ENCODE measurements at places on chromosomes 6 and 20.

GRCh38 chr6:12090714-12091113 is 78.6 kb downstream of the HIVEP1 start:
- no peak for DNase-seq

GRCh38 chr20:8389381-8390036 is 257.4 kb downstream of the PLCB1 start:
- DNase-seq = no peak

DNA sequence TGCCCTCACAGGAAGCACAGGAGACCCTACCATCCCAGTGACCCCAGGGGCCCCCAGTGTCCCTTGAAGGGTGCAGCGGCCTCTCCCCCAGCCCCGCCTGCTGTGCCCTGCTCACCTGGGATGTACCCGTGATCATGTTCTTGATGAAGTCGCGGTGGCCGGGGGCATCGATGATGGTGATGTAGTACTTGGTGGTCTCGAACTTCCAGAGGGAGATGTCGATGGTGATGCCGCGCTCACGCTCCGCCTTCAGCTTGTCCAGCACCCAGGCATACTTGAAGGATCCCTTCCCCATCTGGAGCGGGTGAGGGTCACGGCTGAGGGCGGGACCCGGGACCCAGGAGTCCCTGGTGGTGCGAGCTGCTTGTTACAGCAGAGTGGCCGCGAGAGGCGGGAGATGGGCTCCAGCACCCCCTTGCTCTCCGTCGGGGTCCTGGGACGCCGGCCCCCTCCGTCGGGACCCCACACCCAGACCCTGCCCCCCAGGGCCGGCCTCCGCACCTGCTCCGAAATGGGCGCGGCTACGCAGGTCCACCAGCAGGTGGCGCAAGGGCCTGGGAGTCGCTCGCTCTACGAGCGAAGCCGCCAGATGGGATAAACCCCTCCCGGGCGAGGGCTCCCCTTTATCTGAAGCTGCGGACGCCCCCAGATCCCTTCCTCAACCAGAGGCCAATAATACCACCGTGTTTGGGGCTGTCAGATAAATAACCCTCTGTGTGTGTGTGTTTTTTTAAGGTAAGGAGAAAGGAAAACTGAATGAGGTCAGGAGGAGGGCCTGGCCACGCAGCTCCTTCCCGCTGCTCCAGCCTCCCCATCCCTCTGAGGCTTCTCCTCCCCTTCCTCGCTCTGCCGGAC is 2.9 kb downstream of the EEF1A2 start:
- peak; percentile 59 for DNase-seq

DNA sequence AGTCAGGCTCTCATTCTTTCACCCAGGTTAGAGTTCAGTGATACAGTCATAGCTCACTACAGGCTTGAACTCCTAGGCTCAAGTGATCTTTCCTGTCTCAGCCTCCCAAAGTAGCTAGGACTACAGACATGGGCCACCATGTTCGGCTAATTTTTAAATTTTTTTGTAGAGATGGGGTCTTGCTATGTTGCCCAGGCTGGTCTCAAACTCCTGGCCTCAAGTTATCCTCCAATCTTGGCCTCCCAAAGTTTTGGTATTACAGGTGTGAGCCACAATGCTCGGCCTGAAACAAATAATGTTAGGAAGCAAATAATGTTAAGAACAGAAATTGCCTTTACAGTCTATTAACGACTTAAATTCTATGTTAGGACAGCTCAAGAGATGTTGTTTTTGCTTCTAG is 1.8 kb upstream of the UBR2 start:
- DNase-seq = no peak

- no peak for DNase-seq
Measured at GRCh38 chr6:16733085-16733484, 28.2 kb downstream of the ATXN1 start.

- no peak for DNase-seq
Measured at GRCh38 chr20:49283176-49283702, 5.4 kb upstream of the ZNFX1 start.

GRCh38 chr20:13141546-13141945 is 79.5 kb upstream of the ISM1 start:
- DNase-seq = no peak

DNA sequence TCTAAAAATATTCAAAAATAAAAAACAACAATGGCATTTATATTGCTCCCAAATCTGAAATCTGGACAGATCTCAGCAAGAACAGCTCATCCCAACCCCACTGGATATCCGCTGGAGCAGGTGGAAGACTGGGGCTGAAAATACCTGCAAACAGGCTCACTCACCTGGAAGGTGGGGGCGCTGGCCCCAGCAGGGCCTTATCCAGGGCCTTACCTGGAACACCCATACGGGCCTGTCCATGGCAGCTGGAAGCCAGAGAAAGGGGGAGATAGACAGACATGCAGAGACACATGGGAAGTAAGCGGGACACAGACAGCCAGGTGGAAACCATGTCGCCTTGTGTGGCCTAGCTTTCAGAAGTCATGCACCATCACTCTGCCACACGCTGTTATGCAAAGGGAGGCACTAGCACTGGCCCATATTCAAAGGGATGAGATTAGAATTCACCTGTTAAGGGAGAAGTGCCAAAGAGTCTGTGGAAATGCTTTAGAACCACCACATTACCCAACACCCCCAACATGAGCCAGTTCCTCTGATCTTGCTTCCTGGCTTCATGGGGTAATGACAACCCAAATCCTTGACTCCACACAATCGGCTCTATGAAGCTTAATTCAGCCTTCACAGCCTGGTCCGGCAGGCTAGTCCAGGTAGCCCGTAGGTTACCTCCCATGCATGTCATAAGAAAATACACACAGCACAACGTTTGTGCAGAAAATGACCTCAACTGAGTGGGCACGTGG is 99.0 kb upstream of the CDYL start:
- DNase-seq = no peak

DNA sequence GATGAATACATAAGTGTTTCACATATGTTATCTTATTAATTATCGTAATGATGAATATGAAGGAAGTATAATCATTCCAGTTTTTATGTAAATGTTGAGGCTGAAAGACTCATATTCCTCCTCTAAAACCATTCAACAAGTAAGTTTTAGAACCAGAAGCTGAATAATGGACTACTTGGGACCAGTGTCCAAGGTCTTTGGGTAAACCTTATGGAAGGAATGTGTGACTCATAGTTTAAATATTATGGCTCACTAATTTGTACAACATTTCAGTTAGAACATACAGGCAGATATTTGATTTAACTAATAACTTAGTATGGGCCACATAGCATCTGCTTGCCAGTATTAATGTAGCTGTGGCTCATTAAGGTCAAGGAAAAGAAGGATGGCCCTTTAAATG is 209.6 kb downstream of the TFAP2B start:
- no peak for DNase-seq

- no peak for DNase-seq
Measured at GRCh38 chr20:43844778-43845614, 69.7 kb upstream of the TOX2 start.

DNA sequence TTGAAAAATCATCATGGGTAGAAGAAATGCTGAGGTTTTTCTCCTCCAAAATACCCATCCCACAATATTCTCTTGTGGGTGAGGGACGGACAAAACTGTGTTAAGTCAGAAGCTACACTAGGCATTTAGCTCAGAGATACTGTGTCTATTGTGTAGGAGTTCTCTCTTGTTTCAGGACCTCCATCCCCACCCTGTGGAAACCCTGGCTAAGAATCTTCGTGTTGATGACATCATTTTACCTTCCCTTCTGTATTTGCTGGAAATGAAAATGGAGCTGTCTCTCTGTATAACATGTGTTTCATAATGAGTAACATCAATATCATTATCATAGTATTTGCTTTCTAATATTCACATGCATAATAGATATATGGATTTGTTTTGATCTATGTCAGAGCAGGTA is 1193.0 kb upstream of the CITED2 start:
- no peak for DNase-seq

DNA sequence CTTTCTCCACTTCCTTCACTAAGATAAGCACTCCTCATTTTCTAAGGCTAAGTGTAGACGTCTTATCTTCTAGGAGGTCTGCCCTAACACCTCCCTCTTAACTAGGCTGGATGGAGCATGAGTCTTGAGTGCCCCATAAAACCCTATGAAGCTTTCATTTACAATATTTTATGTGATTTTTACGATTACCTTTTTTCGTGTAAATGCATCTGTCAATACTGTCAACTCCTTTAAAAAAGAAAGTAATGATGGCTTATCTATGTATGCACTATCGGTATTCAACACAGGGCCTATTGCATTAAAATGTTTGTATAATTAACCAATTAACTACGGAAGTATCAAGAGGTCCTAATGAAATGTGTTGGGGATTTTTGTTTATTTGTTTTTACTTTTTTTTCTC is 156.0 kb upstream of the FAM83B start:
- DNase-seq = no peak

DNA sequence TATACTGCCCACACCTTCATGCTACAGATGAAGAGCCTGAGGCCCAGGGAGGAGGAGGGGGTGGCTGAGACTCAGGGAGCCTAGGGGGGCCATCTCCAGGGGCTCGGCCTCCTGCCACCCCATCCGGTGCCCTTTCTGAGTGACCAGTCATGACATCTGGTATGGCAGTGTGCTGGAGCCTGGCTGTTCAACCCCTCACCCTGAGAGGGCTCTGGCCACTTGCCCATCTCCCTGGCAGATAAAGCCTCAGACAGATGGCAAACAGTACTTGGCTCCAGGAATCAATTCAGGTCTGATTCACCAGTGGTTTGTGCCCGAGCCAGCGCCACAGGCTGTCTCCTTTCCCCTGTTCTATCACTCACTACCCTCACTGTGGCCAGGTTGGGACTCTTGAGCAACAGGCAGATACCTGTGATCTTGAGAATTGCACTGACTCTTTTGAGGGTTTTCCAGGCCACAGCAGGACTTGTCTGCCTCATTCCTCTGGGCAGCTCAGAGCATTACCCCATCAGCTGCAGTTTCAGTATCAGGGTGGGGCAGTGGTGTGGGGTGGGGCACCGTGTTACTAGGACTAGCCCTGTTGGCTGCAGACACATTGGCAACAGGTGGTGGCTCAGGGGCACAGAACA is 22.8 kb downstream of the SRSF3 start:
- DNase-seq = no peak

DNA sequence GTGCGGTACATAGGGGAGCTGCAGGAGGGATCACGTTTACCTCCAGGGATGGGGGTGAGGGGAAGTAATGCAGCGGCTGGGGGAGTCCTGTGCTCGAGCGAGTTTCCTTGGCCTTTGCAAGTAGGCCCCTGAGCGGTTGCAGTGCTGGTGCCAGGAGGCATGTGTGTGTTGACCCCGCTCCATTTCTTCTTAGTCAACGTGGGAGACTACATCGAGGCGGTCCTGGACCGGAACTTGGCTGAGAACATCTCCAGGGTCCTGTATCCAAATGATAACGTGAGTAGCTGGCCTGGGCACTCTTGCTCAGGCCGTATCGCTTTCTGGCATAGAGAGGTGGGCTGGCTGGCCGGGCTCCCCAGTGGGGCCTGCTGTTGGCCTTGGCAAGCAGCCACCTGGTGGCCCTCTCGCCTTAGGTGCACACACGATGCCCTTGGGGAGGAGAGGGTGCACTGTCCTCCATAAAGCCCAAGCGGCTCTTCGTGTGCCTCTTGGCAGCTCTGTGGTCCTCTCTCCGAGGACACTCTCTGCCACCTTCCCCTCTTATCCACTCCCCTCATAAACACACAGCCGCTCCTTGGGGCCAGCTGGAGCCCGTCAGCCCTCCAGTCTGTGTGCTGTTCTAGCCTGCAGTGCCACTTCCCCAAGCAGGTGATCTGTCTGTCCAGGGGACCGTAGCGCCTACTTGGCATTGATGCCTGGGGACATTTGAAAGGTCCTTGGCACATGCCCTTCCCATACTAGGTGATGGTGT is 29.3 kb downstream of the PYGB start:
- DNase-seq = no peak

- no peak for DNase-seq
Measured at GRCh38 chr20:4533368-4534133, 188.2 kb upstream of the PRND start.

- no peak for DNase-seq
Measured at GRCh38 chr20:44910690-44911262, 916 bp downstream of the PABPC1L start.

GRCh38 chr6:112502351-112503090 is 155.4 kb downstream of the RFPL4B start:
- no peak for DNase-seq

- DNase-seq = no peak
Measured at GRCh38 chr6:50826803-50827202, 8.1 kb downstream of the TFAP2B start.

- no peak for DNase-seq
Measured at GRCh38 chr6:77856391-77856790, 203.6 kb downstream of the MEI4 start.

- peak; percentile 11 for DNase-seq
Measured at GRCh38 chr6:4134841-4135664, at the start of gene ECI2. Gene ECI2 (minus strand): TSS chr6:4135575. CDS start chr6:4135560, 15 bp downstream.

DNA sequence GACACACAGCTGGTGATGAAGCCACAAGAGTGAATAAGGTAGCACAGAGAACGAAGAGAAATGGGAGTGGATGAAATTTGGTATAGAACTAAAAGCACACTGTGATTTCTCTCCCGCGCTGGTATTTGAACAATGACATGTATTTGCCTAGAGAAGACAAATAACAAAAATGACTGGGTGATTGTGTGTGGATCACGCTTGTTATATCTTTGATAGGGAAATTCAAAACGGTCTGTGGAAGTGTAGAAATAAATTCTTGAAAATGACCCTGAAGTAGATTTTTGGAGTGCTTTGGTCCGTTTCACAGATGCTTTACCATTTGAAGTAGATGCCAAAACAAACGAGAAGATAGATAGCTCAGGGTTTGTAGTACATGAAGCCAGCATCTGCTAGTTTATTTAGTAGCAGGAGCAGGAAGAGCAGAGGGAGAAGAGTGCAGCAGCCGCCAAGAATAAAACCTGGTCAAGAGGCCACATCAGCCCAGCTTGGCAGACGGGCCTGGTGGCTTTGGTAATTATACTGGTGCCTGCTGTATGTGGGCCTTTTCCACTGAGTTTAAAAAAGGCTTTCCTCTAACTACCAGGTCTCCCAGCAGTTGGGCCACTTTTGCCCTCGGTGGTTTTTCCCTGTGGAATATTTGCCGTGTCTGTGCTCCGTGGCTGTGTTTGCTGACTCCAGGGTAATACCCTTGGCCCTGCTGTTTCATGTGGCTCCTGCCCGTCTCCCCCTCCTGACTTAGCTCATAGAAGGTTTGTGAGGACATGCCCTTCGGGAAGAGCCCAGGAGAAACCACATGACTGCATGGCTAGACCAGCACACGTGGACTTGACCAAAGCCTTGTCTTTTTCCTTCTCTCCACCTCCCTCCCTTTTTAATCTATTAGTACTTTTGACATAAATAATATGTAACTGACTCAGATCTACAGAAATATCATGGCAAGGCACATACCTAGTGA is 294.0 kb downstream of the SOX4 start:
- no peak for DNase-seq

- no peak for DNase-seq
Measured at GRCh38 chr6:150145830-150146229, 3.0 kb downstream of the PPP1R14C start.

DNA sequence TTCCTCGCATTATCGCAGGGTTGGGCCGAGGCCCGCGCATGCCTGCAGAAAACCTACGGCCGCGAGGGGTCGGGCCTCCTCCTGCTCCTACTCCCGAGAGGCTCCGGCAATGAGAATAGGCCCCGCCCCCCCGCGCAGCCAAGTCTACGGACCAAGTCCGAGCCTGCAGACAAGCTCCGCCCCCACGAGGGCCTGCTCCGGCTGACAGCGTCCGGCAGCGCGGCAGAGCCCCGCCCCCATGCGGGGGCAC is 3.1 kb upstream of the GPSM3 start:
- DNase-seq = peak; percentile 100

- no peak for DNase-seq
Measured at GRCh38 chr6:1187293-1188131, 124.4 kb upstream of the FOXQ1 start.

Measured in activated CD4-positive, alpha-beta T cell treated with anti-CD3 and anti-CD28 coated beads, Interleukin-2, amount 50 U/mL, for 24 hours (primary cell).